NCI-H774 (cell line): ENCODE measurements at places on chromosomes 6 and 20.

DNA sequence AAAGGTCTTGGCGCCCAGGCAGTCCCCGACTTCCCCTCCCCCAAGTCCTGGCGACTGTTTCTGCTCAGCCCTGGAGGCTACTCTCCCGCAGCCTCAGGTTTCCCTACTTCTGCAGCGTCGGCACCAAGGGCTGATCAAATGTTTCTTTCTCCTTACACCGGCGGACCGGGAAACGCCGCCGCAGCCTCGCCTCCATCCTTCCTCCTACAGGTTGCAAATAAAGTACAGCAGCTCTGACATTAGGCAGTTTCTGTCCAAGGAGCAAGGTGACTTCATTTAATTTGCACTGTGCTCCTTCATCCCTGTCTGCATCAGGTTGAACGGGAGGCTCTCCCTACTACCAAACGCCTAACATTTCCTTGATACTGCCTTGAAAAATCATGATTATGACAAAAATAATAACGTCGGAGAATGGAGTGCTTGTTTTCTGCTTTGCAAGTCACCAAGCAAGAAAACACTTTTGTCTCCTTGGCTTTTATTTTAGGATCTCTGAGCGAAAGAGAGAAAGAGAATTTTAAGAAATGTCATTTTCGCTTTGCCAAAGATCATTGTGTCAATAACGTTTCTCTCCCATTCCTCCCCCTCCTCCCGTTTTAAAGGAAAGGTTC lies 1.0 kb downstream of the CLIC5 start:
- peak; percentile 5 for DNase-seq

GRCh38 chr6:21003780-21004541 lies 469.7 kb downstream of the CDKAL1 start:
- peak; percentile 26 for DNase-seq

GRCh38 chr6:4727671-4728435 lies 48.4 kb upstream of the CDYL start:
- no peak for DNase-seq

GRCh38 chr20:60691966-60692615 lies 560.0 kb upstream of the CDH4 start:
- no peak for DNase-seq

GRCh38 chr6:17640477-17640917 lies 40.4 kb downstream of the FAM8A1 start:
- no peak for DNase-seq

DNA sequence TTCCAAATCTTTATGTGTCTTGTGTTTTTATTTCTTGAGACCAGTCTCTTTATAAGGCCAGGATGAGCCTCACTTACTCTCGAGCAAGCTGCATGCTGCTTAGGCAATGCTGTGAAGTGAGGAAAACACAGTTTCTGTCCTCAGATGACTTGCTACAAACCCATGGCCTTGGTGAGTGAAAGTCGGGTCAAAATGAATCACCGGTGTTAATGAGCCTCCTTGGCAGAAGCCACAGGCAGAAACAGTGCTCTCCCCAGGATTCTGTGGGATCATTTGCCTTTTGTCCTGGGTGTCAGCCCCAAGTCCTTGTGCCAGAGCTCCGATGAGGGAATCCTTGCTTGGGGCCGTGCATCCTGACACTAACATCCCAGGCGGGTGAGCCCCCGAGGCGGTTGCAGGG lies 482.5 kb downstream of the QKI start:
- DNase-seq, result no peak

DNA sequence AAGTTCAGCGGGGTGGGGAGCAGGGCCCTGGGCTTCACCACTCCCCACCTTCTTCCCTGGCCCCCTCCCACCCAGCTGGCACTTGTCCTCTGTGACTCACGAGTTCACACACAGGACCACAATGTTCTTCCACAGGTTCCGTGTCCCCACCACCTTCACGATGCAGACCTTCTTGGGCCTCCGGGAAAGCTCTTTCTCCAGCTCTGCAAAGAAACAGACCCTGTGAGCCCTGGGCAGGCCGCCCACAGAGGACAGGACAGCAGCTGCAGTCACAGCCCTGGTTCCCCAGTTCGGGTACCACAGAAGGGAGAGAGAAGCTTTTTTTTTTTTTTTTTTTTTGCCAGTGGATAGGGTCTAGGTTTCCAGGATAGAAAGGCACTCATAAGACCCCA lies 30.9 kb downstream of the PSMG4 start:
- DNase-seq, result no peak

- no peak for DNase-seq
Observed at GRCh38 chr6:15739867-15740266, 77.0 kb upstream of the DTNBP1 start.

DNA sequence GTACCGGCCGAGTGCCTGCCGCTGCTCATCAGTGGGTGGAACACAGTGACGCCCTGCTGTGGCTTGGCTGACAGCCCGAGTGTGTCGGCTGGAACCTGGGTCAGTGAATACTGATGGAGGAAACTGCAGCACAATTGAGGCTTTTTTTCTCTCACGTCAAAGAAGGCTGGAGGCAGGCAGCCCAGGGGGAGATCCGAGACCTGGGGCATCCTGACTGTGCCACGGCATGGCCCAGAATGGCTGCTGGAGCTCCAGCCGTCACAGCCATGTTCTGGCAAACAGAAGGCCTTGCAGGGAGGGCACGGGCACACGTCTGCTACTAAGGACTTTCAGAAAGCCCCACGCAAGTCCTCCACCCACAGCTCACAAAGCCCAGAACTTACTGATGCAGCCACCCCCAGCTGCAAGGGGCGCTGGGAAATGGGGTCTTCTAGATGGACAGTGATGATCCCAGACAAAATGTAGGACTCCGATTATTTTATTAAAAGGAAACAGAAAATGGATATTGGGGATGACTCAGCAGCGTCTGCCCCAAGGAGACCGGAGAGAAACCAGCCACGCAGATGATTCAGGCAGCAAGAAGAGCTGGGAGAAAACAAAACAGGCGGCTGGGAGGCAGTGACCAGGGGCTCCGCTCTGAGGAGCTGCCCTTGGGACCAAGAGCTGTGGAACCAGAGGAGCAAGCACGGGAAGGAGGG lies 140.0 kb downstream of the TAF4 start:
- DNase-seq, result peak; percentile 47

DNA sequence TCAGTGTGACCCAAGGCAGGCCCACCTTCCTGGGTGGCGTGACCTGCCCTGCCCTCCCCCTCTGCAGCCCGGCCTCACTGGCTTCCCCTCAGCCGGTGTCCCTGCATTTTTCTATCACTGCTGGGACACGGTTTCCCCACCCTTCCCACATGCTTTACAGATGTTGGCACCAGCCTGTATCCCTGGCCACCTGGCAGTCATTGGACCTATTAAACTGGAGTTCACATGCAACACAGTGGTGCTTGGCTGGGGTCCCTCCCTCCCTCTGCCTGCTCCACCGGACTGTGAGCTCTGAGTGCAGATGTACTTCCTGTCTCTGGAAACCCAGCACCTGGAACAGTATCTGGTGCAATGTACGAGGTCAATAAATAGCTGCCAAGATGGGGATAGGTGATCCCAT lies 25.5 kb upstream of the STX16 start:
- DNase-seq, result no peak

GRCh38 chr20:6588296-6588695 lies 179.2 kb upstream of the BMP2 start:
- DNase-seq, result no peak

- DNase-seq, result no peak
Observed at GRCh38 chr6:122791310-122791679, 2.2 kb downstream of the SMPDL3A start.

DNA sequence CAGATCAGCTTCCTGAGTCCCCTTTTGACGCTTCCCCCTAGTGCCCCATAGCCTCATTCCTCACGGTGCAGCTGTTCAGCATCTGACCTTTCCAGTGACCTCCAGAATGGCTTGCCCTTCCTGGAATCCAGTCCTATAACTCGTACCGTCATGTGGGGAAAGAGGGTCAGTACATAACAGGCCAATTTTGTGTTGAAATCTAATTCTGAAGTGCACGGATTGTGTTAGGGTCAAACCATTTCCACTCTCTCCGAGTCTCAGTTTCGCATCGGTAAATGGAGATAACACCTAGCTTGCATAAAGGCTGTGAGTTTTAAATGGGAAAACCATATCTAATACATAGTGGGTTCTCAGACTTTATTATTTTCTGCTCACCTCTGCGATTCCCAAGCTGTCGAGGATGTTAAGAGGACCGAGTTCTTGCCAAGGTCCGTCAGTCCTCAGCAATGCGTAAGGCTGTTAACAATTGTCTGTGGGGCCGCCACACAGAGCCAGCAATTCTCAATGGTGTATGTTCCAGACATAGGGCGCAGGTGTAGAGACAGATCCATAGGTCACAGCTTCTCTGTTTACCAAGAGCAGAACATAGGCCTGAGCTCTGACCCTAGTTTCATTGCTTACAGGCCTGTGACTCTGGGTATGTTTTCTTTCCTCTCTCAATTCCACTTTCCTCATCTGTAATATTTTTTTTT lies 45.5 kb upstream of the CCR6 start:
- DNase-seq, result no peak

GRCh38 chr6:135852746-135853145 lies 1.2 kb downstream of the PDE7B start:
- no peak for DNase-seq

DNA sequence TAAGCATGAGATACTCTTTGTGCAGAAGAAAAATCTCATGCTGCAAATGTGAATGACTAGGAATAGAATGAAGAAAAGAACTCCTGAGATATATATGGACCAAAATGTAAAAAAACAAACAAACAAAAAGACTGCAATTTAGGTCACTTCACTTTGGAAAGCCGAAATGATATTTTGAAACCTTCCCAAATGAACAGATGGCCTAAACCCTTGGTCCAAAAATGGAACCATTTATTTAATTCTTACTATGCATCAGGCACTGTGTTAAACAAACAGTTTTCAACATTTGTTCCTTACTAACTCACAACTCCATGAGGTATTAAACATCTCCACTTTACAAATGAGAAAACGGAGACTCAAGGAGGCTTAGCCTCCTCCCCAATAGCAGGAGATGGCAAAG lies 107.5 kb downstream of the VIP start:
- DNase-seq, result no peak

GRCh38 chr6:47168180-47168579 lies 126.0 kb upstream of the ADGRF1 start:
- no peak for DNase-seq

- DNase-seq, result no peak
Observed at GRCh38 chr20:24273251-24273650, 196.2 kb upstream of the SYNDIG1 start.

DNA sequence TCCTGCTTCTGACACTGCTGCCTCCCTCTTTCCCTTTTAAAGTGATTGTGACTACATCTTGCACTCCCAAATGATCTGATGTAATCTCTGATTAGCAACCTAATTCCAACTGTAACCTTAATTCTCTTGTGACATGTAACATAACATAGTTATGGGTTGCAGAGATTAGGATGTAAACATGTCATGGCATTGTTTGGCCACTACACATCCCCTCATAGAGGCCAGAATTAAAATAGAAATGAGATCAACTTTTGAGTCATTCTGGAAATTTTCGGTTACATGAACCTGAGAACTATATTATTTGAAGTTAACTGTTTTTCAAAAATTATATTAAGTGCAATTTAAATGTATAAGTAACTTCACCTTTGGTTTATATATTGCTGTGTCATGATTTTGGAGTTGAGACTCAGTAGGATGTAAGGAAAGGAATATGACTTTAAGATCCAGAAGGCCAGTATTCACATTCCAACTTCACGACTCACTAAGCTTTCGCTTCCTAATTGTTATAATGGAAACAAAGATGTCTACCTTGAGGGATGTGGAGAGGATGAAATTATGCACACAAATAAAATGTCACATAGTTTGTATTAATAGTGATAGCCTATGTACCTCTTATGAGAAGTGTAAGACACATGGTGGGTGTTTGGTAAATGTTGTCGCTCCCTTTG lies 611.9 kb upstream of the MAP3K7 start:
- no peak for DNase-seq

- no peak for DNase-seq
Observed at GRCh38 chr6:11298651-11299420, 66.4 kb upstream of the NEDD9 start.

- no peak for DNase-seq
Observed at GRCh38 chr6:128860782-128861181, 22.2 kb upstream of the LAMA2 start.

DNA sequence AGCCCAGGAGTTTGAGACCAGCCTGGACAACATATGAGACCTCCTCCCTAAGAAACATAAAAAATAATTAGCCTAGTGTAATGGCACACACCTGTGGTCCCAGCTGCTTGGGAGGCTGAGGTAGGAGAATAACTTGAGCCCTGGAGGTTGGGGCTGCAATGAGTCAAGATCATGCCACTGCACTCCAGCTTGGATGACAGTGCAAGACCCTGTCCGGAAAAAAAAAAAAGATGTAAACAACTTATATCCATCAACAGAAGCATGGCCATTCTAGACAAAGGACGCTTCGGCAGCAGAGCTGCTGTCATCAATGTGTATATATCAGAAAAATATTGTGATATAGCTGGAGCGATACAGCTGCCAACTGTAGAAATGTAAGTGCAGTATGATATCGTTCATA lies 59.6 kb upstream of the ARID1B start:
- no peak for DNase-seq

GRCh38 chr6:121759370-121759769 lies 323.9 kb downstream of the GJA1 start:
- no peak for DNase-seq

DNA sequence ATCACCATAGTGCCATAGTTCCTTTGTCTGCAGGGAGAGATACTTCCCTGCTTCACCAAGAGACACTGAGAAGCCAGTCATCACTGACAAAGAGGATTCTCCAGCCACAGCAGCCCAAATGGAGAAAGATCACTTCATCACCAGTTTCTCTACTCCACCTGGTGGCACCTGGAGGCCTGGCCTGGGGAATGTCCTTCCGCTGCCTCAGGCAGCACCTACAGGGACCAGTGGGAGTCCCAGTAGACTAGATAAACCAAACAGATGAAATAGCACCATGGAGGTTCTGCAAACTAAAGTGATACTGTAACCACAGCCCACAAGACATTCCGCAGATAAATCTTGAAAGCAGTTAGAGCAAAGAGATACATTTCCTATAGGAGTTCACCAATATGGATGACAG lies 266.5 kb downstream of the C6orf118 start:
- no peak for DNase-seq

GRCh38 chr6:83853178-83854000 lies at the start of gene RIPPLY2:
Gene RIPPLY2 (plus strand): TSS chr6:83853360. CDS start chr6:83853417, 57 bp downstream.
- DNase-seq, result peak; percentile 88

DNA sequence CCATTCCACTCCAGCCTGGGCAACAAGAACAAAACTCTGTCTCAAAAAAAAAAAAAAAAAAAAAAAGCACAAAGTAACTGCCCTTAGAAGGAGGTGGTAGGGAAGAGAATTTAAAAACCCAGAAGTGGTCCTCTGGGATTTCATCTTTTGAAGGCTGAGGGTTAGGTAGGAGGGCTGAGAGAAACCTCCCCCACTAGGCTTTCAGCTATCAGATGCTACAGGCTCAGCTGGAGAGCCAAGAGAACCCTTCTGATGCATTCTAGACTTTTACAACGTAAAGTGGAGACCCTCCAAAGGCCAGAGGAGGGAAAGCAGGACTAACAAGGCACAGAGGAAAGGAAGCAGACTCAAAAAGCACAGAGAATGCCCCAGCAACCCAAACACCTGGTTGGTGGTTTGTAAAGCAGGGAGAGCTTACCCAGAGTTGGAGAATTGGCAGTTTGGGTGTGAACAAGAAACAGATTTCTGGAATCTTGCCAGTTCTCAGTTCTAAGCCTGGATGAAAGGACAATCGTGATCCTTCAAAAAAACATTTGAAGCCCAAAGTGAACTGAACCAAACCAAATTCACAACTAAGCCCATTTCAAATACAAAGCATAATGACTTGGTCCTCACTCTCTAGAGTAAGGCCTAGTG lies 23.2 kb upstream of the SPAG4 start:
- no peak for DNase-seq
